ENCODE measurements at places on chromosomes 16 and 17.

GRCh38 chr17:19371259-19372010, 6.9 kb upstream of the MAPK7 start:
- no peak for DNase-seq

DNA sequence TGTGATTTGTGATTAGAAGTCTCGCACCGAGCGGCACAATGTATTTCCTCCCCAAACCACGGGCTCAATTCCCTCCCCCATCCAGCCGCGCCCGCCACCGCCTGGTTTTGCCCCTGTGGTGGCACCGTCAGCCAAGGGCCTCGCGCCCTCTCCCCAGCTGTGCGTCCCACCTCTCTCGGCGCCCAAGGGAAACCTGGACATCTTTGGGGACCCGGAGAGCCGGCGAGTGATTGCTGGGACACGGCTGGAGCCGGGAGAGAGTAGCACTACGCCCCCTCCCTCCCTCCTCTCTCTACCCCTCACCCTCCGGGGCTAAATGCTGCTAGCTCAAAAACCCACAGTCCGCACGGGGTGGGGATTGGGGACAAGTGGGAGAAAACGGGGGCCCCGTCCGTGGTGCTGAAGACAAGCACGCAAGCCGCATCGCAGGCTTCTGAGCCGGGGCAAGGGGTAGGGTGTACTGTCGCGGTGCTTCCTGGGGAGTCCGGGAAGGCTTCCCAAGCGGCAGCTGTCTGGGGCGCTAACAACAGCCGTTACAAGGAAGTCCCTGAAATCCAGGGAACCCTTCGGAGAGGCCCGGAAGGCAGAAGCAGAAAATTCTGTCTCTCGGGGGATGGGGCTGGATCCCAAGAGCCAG, 1.4 kb downstream of the CBLN1 start:
- no peak for DNase-seq

DNA sequence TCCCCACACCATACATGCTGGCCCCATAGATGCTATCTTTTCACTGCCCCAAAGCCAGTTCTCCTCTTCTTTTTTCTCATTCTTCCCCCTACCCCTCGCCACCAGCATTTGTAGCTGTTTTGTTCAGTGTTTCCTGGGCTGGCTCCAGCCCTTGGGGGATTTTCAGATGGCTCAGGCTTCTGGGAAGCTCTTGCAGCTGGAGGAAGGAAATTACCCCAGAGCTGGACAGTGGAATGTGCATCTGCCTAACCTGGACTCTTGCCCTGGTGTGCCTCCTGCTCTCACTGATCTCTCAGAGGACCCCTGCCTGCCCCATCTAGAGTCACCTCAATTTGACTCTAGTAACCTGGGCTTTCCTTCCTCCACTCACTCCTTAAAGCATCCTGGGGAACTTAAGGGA, 82.8 kb downstream of the MYH13 start:
- DNase-seq = no peak

DNA sequence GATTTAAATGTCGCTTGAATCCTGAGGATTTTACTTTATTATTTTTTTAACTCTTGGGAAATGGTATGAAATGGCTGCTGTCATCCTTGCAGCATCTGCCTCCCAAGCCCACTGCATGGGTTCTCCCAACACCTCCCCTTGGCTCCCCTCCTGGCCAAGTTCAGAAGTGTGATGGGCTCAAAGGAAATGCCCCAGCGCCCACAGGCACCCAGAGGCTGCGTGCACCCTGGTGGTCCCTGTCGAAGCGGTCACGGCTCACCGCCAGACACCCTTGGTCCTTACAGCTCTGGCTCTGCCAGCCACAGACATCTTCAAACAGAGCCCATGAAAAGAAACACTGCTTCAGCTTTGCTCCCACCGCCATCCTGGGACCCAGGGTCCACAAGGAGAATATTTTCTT, 334.7 kb downstream of the SOX9 start:
- no peak for DNase-seq

DNA sequence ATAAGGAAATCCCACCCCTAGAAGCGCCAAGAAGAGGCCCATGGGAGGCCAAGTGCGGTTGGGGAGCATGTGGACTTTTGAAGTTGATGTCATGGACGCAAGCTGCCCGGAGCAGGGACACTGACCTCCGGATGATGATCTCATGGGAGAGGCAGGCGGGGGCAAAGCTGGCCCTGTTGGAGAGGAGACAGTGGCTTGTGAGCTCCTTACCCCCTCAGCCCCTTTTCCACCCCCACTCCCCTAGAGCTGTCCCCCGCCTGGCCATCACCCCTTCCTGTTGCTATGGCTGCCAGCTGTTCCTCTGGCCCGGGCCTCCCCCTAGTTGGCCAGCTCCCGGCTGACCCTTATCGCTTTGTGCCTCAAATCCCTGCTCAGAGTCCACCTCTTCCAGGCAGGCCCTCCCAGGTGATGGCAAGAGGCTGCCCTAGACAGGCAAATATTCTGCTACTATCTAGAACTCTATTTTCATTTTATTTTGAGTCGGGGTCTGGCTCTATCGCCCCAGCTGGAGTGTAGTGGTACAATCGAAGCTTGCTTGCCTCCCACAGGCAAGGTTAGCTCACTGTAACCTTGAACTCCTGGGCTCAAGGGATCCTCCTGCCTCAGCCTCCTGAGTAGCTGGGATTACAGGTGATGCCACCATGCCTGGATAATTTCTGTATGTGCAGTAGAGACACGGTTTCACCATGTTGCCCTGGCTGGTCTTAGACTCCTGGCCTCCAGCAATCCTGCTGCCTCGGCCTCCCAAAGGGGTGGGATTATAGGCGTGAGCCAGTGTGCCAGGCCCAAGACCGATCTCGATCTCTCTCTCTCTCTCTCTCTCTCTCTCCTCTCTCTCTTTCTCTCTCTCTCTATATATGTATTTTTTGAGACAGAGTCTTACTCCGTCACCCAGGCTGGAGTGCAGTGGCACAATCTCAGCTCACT, 6.6 kb downstream of the NOTUM start:
- no peak for DNase-seq

DNA sequence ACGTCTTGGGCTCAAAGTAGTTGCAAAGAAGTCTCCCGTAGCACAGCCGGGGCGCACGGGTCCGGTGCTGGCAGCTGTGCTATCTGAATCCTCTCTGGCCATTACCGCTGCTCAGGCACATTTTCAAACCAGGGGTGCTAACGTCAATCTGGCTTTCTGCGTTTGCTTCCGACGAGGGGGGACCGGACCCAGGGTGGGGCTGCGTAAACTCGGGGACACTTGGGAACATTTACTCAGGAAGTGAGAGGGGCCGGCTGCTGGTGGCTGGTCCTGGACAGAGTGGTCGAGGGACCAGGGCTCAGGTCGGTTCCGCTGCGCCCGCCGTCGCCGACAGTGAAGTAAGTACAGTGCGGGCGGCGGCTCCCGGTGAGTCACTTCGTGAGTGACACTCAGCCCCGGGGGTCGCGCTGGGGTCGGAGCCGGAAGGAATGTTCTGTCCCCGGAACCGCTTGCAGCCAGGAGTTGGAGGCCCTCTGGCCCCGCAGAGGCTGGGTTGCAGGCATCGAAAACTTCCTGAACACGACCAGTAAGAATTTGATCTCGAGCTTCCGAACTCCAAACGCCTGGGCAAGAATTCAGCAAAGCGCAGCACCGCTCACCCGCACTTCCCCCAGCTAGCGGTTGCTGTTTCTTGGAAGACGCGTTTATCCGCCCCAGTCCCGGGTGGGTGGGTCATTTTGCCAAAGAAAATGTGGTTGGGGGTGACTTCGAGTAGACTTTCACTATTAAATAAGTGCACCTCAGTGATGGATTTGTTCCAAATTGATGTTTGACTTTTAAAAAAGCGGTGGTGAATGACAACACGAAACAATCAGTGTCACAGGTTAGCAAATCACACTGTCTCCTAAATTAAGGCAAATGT, 1.4 kb upstream of the HS3ST3B1 start:
- peak; percentile 24 for DNase-seq

- DNase-seq = no peak
These were observed 156.2 kb upstream of the TNRC6C start for GRCh38 chr17:77802333-77802615.

GRCh38 chr16:17691899-17692176, 221.1 kb upstream of the XYLT1 start:
- no peak for DNase-seq
